ENCODE measurements at places on chromosomes 2 and 18.

DNA sequence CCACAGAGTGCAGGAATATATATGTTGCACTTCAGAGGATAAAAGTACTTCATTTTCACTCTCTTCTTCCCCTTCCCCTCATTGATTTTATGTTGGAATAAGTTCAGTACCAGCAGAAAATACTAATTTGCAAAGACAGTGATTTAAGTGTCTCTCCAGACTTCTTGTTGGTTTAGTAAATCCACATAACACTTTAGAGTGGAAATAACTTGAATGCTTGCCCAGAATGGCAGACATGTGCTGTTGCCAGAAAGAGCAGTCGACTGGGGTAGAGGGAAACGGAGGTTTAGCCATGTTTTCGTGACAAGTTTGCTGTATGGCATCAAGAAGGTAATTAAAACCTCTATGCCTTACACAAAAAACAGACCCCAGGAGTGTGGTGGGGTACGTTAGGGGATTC, 246.0 kb upstream of the CXCR4 start:
- DNase-seq, result no peak

DNA sequence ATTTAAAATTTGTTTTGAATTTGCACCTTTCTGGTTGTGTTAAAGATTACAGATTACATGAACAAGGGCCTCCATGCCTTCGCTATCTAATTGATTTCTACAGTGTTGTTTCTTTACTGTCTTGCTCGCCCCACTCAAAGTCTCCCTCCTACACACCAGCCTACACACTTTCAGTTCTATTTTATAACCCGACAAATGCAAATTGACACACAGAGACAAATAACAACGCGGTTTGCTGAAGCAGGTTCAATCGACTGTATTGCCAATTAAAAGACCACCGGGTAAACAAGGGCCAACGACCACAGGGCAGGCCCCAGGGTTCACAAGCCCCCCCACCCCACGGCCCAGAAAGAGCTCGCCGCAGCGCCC, 869 bp downstream of the STARD7 start:
- DNase-seq, result no peak

DNA sequence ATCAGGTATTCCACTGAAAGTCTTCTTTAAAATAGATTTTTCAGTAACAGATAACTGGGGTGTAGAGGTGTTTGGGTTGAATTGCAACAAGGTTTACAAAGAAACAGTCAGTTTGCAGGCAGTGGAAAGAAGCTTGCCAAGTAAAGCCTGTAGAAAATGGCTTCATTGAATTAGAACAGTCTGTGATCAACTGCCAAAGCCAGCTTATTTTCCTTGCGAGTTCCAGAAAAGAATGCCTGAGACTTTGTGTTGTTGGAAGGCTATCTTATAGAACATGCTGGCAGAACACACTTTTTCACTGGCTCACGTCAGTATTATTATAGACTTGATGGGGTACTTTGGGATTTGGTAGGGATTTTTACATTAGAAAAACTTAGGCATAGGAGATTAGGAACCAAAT, 601.0 kb downstream of the XIRP2 start:
- no peak for DNase-seq

GRCh38 chr18:30334781-30335180, 707.8 kb downstream of the DSC3 start:
- DNase-seq, result no peak

DNA sequence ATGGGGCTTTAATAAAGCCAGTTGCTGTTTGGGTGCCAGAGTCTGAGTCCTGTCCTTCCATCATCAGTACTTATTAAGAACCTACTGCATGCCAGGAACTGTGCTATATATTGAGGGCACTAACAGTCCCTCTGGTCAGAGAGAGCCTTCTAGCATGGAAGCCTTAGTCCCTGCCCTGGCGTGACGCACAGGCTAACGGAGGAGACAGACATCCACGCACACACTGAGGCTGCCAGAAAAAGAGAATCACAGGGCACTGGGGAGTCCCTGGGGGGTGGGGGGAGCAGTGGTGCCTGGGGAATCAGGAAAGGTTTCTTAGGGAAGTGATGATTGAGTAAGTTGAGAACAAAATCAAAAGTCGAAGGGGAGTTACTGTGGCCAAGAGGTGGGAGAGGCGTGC, 31.5 kb downstream of the CTIF start:
- DNase-seq, result no peak

GRCh38 chr2:199085261-199085660, 372.5 kb downstream of the SATB2 start:
- DNase-seq, result no peak

GRCh38 chr18:79048245-79048632, 21.0 kb upstream of the ATP9B start:
- DNase-seq, result no peak

DNA sequence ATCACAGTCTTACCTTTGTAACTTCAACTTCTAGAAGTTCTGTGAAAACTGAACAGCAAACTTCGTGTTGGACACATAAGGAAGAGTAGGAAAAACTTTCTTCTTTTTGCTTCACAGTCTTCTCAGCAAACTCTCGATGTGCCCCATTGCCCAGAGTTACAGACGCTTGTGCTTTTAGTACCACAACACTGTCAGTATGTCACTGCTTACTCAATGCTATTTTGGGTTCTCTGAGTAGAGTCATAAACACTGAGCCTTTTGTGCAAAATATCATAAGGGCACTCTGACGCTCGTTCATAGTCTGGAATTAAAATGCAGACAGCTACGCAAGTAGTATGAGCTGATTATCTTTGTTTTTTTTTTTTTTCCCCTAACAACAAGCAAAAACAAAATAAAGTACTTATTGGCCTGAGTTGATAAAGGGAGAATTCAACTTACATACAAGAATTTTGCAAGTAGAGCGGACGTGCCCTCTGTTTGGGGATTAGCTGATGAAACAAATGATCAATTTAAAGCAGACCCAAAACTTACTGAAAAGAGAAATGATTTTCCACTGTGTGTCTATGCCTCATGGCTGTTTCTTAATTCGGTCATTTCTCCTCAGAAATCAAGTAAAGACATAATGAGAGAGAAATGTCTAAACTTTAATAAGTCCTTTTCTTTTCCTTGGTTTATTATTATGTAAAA, at the start of gene CDH19:
TSS of gene CDH19 (minus strand) at position 150 of the 687 bp plus-strand sequence. CDS start 31,886 bp downstream, outside the sequence.
- DNase-seq, result no peak
